ENCODE measurements at places on chromosomes 7 and 10.

DNA sequence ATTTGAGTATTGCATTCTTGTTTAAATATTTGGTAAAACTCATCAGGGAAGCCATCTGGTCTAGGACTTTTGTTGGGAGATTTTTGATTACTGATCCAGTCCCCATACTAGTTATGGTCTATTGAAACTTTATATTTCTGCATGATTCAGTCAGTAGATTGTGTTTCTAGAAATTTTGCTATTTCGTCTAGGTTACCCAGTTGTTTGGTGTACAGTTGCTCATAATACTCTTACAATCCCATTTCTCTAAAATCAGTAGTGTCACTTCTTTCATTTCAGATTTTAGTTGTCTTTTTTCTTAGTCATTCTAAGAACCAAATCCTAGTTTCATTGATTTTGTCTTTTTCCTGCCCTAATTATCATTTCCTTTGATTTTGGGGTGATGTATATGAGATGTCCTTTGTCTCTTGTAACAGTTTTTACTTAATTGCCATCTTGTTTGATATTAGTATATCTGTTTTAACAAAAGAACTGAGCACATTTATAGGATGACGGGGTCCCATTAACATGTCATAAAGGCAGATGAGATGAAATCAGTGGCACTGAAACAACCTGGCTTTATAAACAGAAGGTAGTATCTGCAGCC is 7.9 kb downstream of the MALSU1 start:
- DNase-seq: no peak

GRCh38 chr10:116627386-116627933 is 6.7 kb downstream of the PNLIPRP2 start:
- DNase-seq: no peak

- DNase-seq: no peak
These were observed 60.2 kb downstream of the MAD1L1 start for GRCh38 chr7:2172311-2173188.

- DNase-seq: no peak
These were observed 29.8 kb downstream of the SYPL1 start for GRCh38 chr7:106082087-106082854.

DNA sequence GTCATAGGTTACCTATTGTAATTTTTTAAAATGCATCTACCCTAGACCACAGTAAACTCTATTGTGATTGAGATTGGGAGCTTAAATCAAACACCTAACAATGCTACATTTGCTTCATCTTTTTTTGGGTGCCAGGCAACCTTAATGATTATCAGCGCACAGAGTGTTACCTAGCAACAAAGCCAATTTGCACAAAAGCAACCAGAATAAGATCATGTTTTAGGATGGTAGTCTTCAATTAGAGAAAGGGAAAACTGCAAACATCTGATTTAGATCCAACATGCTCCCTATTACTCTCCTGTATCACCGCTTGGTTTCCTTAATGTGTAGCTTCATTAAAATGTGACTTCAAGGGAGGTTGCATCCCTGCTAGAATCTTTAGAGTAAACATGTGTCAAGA is 226.9 kb downstream of the ABCA13 start:
- DNase-seq: no peak

- DNase-seq: no peak
These were observed 13.6 kb upstream of the GPNMB start for GRCh38 chr7:23232966-23233365.

- DNase-seq: no peak
These were observed 892 bp downstream of the CRHR2 start for GRCh38 chr7:30681331-30681797.

- no peak for DNase-seq
These were observed 6.9 kb downstream of the FAM241B start for GRCh38 chr10:69636626-69637605.

GRCh38 chr7:101676956-101677355 is 47.9 kb upstream of the MYL10 start:
- no peak for DNase-seq

GRCh38 chr7:144672869-144673268 is 163.0 kb downstream of the TPK1 start:
- no peak for DNase-seq

DNA sequence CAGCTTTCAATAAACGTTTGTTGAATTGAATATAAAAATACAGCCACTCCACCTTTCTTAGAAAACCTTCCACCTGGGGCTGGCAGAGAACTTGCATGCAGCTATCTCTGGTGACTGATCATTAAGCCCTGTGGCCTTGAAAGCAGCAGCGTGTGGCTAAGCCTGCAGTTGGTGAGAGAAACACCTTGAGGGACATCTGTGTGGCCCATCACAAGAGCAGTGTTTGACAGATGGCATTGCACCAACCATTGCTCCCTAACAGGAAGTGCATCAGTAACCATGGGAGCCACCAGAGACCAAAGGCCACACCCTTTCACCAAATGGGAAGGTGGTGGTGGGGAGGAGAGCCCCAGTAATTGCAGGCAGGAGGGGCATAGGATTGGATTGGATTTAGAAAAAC is 22.4 kb downstream of the RHOBTB1 start:
- DNase-seq: no peak

- DNase-seq: no peak
These were observed 10.2 kb upstream of the PPP1R3C start for GRCh38 chr10:91642831-91643692.

DNA sequence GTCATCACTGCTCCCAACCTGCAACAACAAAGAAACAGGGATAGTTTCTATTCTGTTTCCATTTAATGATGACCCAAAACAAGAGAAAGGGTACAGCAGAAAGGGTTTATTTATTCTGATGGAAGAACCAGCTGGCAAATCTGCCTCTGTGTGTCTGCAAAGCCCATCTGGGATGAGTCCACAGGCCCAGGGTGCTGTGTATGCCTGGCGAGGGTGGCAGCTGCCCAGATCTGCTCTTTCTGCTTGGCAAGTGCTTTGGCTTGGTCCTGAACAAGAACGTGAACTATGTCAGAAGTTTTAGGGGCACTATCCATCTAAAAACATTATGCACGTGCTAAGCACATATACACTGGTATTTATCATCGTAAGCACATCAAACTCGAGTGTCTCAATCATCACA is 333.8 kb downstream of the CXCL12 start:
- no peak for DNase-seq

DNA sequence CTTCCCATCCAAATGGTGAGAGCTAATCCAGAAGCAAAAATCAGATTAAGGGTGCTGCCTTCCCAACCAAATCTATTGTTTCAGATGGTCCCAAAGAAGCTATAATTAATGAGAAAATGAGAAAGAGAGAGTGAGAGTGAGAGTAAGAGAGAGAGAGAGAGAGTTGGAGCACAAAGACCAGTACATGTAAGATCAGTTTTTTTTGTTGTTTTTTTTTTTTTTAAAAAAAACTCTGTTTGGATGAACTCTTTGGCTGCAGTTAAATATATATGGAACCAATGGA is 305.6 kb downstream of the PTEN start:
- DNase-seq: no peak

- no peak for DNase-seq
These were observed 12.9 kb upstream of the SORBS1 start for GRCh38 chr10:95573964-95574604.

GRCh38 chr10:68857005-68857404 is 29.7 kb downstream of the STOX1 start:
- no peak for DNase-seq

DNA sequence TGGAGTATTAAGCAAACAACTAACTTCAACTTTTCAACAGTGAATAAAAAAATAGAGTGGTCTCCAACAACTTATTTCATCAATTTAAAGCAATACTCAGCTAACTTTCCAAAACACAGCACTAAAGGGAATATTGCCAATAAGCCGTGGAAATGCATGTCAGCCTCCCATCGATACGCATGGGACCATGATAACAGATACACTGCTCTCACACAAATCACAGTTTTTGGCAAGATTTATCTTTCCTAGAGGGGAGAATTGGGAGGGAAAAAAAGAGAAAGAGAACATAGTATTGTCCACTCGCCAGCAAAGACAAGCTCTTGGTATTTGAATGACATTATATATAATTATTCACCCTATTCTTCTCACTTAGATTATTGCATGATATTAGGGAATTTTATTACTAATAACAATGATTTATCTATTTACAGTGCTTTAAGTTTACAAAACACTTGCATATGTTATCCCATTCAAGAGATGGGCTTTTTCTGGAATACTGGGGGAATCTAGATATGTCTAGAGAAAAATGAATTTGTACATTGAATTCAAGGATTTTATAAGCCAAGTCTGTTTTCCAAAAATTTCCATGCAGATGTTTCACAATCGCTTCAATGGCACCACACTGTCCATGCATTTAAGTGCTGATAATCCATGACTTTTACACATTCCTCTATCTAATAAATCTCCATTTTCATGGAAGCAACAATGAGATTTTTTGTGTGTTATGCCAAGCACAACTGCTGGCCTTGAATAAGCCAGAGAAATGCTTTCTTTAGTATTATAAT is 194.0 kb upstream of the MGMT start:
- no peak for DNase-seq

GRCh38 chr7:43408981-43409380 is 173.9 kb upstream of the STK17A start:
- no peak for DNase-seq

DNA sequence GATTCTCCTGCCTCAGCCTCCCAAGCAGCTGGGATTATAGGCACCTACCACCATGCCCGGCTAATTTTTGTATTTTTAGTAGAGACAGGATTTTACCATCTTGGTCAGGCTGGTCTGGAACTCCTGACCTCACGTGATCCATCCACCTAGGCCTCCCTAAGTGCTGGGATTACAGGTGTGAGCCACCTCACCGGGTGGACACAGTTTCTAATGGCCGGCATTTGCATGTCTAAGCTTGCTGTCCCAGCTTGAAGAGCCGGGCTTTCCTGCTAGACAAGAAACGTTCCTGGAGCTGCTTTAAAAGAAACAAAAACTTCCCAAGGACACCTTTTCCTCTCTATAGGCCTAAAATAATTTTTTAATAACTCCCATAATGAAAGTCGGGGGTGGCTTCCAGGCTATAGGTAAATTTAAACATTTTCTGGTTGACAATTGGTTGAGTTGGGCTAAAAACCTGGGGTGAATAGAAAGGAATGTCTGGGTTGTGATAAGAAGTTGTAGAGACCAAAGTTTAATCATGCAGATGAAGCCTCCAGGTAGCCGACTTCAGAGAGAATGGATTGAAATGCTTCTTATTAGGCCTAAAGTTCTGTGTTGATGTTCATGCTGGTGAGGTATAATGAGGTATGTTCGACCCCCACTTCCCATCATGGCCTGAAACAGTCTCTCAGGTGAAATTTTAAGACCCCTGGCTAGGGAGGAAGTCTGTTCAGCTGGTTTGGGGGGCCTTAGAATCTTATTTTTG is 8.8 kb downstream of the ACADSB start:
- DNase-seq: no peak

DNA sequence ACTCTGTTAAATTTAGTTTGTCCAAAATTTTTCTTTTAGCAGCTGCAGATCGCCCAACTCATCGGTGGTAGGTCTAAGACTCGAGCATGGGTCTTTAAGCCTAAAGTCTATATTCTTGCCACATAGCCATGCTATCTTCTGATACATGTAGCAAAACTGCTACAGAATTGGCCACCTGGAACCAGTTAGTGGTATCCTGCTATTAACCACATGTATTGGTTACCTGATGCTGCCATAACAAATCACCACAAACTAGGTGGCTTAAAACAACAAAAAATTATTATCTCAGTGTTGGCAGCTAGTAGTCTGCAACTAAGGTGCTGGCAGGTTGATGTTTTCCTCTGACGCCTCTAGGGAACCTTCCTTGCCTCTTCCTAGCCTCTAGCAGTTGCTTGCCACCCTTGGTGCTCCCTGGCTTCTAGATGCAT is 96.7 kb upstream of the PIK3CG start:
- DNase-seq: no peak

- DNase-seq: no peak
These were observed 51.4 kb downstream of the CAMK2B start for GRCh38 chr7:44273681-44274622.

- no peak for DNase-seq
These were observed 164.4 kb upstream of the NAMPT start for GRCh38 chr7:106448992-106449859.

DNA sequence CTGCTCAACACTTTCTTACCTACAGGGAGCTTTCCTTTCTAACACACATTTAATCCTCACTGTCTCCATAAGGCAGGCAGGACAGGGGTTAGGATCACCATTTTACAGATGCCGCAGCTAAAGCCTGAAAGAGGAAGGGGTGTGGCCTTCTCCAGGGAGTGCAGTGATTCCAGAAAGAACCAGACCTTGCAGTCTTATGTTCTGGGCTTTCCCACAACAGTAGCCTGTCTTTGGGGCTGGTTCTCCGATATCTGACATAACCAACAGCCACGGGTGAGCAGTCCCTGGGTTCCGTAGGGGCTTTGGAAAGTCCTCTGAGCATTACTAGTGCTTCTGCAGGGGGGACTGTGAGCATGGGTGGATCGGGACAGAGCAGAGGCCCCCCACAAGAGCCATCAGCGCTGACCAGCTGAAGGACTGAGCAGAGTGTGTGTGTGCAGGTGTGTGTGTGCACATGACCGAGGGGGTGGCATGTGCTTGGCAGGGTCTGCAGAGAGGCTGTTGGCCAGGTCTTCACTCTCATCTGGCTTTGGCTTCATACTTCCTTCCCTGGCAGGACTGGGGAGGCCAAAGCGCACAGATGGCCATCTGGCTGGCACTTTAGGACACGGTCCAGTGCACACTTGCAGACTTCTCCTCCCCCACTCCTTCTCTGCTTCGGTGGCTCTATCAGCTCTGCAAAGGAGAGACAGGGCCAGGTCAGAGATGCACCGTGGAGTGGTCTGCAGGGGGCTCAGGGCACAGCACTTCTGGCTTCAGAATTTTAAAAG is 400.3 kb downstream of the RPS24 start:
- no peak for DNase-seq

- no peak for DNase-seq
These were observed 62.3 kb downstream of the TFPI2 start for GRCh38 chr7:93828260-93828659.

DNA sequence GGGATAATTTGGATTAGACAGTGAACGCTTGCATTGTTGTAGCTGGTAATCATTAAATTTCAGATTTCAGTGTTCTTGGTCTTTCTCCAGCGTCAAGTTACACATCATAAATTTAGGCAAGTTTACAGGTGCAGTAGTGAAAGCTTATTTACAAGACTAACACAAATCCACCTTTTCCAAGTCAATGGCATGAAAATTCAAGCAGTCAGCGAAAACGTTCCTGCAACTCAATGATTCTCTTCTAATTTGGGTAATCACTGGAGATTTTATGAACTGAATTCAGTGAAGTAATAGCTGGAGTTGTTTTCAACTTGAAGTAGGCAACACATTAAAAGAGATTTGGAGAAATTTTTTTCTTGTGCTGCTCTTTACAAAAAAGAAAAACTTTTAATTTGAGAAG is 17.9 kb downstream of the BCAP29 start:
- no peak for DNase-seq

- no peak for DNase-seq
These were observed 62.9 kb downstream of the FBXL13 start for GRCh38 chr7:103011650-103012049.
